ENCODE measurements at places on chromosomes 3 and 15. TPM values are rescaled to one million over a fixed set of nuclear protein-coding genes. Genes with fewer than 3 reads are reported as not detected.

The FAH gene
- total RNA-seq, result 11.3 TPM

The C15orf39 gene
- 27.2 TPM for total RNA-seq

The GPR149 gene
- total RNA-seq, result 0.26 TPM

The FLNB gene
- total RNA-seq, result 155 TPM

The C3orf52 gene
- total RNA-seq, result 90.0 TPM

The DNASE1L3 gene
- 3.4 TPM for total RNA-seq

The TOPBP1 gene
- total RNA-seq, result 17.8 TPM

The PLSCR5 gene
- not detected for total RNA-seq

The WDR72 gene
- total RNA-seq, result 2.5 TPM

The PPP1R14D gene
- total RNA-seq, result 0.65 TPM

The ZPLD1 gene
- 0.16 TPM for total RNA-seq

The DUOXA2 gene
- not detected for total RNA-seq

The SEMA6D gene
- total RNA-seq, result 6.4 TPM

The GATA2 gene
- total RNA-seq, result 9.1 TPM

The SLC38A3 gene
- not detected for total RNA-seq

The PRR20G gene
- total RNA-seq, result not detected

The GOLGB1 gene
- 51.2 TPM for total RNA-seq

The SCG5 gene
- total RNA-seq, result 0.61 TPM

The RPSA gene
- 1,137 TPM for total RNA-seq

The ALDH1A2 gene
- total RNA-seq, result 1.4 TPM

The SLC49A4 gene
- 41.8 TPM for total RNA-seq

The CHRNA7 gene
- 0.45 TPM for total RNA-seq

The PLS1 gene
- total RNA-seq, result 7.3 TPM

The RNU5B-1 gene
- total RNA-seq, result not detected

The GPR160 gene
- total RNA-seq, result 2.8 TPM

The MORC1 gene
- total RNA-seq, result not detected

The TRIM59 gene
- total RNA-seq, result 3.7 TPM

The DPPA2 gene
- total RNA-seq, result not detected

The PDIA5 gene
- total RNA-seq, result 5.3 TPM

The CRBN gene
- total RNA-seq, result 87.2 TPM

The GP5 gene
- total RNA-seq, result 0.06 TPM

The NEK10 gene
- not detected for total RNA-seq

The ERC2 gene
- total RNA-seq, result not detected

The SLC6A1 gene
- 1.1 TPM for total RNA-seq

The CHRFAM7A gene
- total RNA-seq, result 5.0 TPM

The CP gene
- total RNA-seq, result 15.0 TPM

The ADIPOQ gene
- 15.6 TPM for total RNA-seq

The GOLGA6B gene
- not detected for total RNA-seq

The CFAP100 gene
- total RNA-seq, result not detected

The RBP2 gene
- total RNA-seq, result not detected
